Midbrain (tissue), 1 donor: ENCODE measurements at places on chromosomes 4 and X.

GRCh38 chr4:7732263-7732662 lies 207.4 kb downstream of the AFAP1 start:
- DNase-seq: no peak

DNA sequence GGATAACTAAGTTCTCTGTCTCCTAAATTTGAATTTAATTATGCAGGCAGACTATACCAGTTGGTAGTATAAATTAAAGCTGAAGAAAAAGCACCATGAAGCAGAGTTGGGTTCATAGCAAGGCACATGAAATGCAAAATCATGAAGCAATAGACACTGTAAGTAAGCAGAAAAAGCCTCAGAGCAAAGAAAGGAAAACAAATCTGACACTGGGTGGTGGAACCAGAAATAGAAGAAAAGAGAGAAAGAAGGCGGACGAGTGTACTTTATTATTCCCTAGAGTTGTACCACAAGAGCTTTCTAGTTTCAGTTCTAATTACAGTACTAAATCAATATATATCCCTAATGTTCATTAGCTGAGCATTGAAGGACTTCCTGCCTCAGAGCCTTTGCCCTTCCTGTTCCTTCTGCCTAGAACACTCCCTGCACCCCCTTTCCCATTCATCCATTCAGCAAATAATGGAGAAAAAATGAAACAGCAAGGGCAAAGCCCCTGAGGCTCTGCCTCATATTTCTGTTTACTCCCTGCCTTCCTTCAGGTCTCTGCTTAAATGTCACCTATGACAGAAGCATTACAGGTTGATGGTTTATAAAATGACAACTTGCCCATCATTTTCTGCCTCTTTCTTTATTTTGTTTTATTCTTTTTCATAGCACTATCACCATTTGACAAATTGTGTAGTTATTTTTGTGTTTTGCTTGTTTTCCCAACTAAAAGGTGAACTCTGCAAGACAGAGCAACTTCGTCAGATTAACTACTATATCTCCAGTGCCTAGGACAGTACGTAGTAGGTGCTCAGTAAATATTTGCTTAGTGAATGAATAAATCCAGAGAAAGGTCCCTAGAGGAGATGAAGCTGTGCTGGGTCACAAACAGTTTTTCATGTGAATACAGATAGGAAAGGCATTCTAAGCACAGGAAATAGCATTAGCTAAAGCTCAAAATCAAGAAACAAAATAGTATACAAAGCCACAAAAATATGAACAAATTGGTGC lies 154.0 kb upstream of the RASGEF1B start:
- no peak for DNase-seq

GRCh38 chr4:168441412-168441811 lies 38.9 kb downstream of the DDX60L start:
- no peak for DNase-seq

- DNase-seq: no peak
These were observed 22.7 kb downstream of the JADE1 start for GRCh38 chr4:128832243-128832625.

- DNase-seq: no peak
These were observed 203.8 kb downstream of the RELL1 start for GRCh38 chr4:37482236-37482913.
